ENCODE measurements at places on chromosomes 7 and 10. TPM values are rescaled to one million over a fixed set of nuclear protein-coding genes. Genes with fewer than 3 reads are reported as not detected.
A peak's percentile ranks its signal among the peaks of the same experiment; 100 is the strongest.

Gene NKX2-3
- not detected for total RNA-seq

Gene SLK
- total RNA-seq = 25.0 TPM

Gene AGR2
- not detected for total RNA-seq

Gene SLC29A4
- total RNA-seq = 0.29 TPM

Gene GDF2
- total RNA-seq = not detected

GRCh38 chr10:17216217-17216900 lies 11.7 kb upstream of the VIM start:
- peak; percentile 34 for DNase-seq

GRCh38 chr7:79984210-79984609 lies 150.4 kb upstream of the GNAI1 start:
- DNase-seq = no peak

DNA sequence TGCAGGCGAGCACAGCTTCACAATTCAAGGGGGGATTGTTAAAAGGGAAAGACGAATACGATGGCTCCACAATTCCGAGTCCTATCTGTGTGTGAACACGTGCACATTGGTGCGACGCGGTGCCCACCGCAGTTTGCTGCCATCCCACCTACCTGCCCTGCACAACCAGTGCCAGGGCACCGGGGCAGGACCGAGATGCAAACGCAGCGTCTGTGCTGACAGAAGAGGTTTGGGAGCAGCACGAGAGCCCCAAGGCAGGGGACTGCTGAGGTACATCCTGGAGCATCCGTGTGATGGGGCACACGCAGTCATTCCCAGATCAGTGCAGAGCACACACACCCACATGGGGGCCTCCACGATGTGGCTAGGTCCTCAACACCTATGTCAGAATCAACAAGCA lies 221.3 kb downstream of the DNAJB6 start:
- DNase-seq = no peak

DNA sequence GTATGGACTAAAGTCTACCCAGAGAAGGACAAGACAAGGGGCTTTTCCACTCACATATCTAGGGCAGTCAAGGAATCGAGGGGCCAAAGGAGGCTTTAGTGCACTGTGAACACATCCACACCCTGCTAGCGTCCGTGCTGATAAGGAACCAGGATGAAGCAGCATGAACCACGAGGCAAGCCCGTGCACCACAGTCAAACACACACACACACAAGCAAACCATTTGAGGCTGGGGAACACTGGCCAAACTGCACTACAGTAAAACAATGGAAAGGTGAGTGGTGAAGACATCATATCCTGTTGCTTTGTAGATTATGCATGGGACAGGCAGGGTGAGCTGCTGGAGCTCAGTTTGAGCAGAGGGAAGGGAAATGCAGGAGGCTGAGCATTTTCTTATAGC lies 177.4 kb upstream of the CDCA7L start:
- DNase-seq = no peak

- no peak for DNase-seq
Measured at GRCh38 chr7:100190048-100190711, 12.5 kb downstream of the STAG3 start.
